Renal pelvis (tissue), 12 donors: ENCODE measurements at places on chromosomes 1 and 21. TPM values are rescaled to one million over a fixed set of nuclear protein-coding genes. Genes with fewer than 3 reads are reported as not detected.

Gene RHCE
- polyA plus RNA-seq = 0.77 TPM

Gene C4BPB
- polyA plus RNA-seq = 0.74 TPM

Gene ELAPOR1
- 2.1 TPM for polyA plus RNA-seq

Gene CRP
- polyA plus RNA-seq = not detected

- peak; percentile 86 for DNase-seq
Observed at GRCh38 chr21:32599091-32599490, 13.1 kb downstream of the CFAP298 start.

Gene GBP1
- polyA plus RNA-seq = 8.6 TPM
